ENCODE measurements at places on chromosomes 5 and 9.

GRCh38 chr5:122137702-122138101, 8.4 kb downstream of the ZNF474 start:
- DNase-seq = no peak

- no peak for DNase-seq
Observed at GRCh38 chr5:96283589-96283988, 149.5 kb downstream of the PCSK1 start.

GRCh38 chr5:80072103-80073073, 37.2 kb downstream of the THBS4 start:
- no peak for DNase-seq

DNA sequence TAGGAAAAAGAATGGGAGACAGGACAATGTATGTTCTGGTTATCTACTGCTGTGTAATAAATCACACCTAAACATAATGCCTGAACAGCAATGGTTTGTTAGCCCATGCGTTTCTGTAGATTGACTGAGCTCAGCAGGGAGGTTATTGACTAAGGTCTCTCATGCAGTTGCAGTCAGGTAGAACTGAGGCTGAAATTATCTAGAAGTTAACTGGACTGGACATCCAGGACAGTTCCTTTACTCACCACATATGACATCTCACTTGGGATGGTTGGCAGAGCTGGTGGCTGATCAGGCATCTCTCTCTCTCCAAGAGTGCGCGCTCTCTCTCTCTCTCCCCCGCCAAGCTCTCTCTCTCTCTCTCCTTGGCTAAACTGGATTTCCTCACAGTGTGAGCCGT, 8.9 kb upstream of the FOXB2 start:
- DNase-seq = no peak

DNA sequence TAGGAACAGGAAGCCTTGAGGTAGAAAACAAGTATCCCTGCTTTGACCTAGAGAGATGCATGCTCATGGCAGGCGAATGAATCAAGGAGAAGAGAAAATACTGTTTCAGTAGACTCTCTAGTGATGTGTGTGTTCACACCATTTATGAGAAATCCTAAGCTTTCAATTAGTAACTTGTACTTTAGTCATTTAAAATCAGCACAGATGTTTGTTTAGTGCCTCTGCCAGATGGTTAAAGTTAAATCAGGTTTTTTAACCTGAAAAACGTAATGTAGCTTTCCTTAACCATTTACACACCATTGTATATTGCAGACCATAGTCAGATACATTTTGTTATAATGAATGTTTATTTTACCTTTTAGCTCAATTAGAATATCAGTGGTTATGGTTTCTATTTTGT, 5.0 kb downstream of the TJP2 start:
- DNase-seq = no peak

DNA sequence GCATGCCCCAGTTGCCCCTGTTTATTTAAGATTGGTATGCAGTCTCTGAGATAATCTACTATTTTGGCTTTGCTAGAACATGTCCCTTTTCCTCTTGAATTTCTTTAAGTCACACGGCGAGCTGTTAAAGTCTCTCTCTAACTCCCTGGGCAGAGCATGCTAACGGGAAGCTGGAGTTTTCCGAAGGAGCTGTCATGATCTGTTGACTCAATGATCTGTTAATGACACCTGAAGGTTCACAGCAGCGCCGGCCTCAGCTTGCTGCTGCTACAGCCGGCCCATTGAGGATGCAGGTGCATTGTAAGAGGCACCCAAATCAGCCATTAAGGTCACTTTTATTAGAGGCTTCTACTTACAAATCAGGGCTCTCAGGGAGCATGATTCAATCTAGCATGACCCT, 1203.4 kb downstream of the MAT2B start:
- DNase-seq = no peak

- DNase-seq = no peak
Observed at GRCh38 chr5:62538017-62538942, 40.3 kb upstream of the LRRC70 start.

Data from activated CD4-positive, alpha-beta T cell treated with anti-CD3 and anti-CD28 coated beads for 24 hours (primary cell).